GM04504 (cell line): ENCODE measurements at places on chromosomes 5 and 9.

- no peak for DNase-seq
These were observed 62.9 kb downstream of the SHB start for GRCh38 chr9:38006163-38006562.

- peak; percentile 51 for DNase-seq
These were observed 2.0 kb downstream of the GLIS3 start for GRCh38 chr9:4297786-4298254.

- DNase-seq = no peak
These were observed 289.9 kb upstream of the SMC2 start for GRCh38 chr9:103804077-103804735.

- no peak for DNase-seq
These were observed 27.3 kb downstream of the CARNMT1 start for GRCh38 chr9:75000835-75001234.

GRCh38 chr9:114107286-114108001 is 8.4 kb upstream of the KIF12 start:
- DNase-seq = no peak

- DNase-seq = no peak
These were observed 87.8 kb upstream of the SPRY4 start for GRCh38 chr5:142412581-142412980.

- DNase-seq = no peak
These were observed 114.2 kb downstream of the GAPVD1 start for GRCh38 chr9:125375820-125376219.

GRCh38 chr5:91130759-91131158 is 252.4 kb downstream of the ARRDC3 start:
- DNase-seq = no peak

- no peak for DNase-seq
These were observed 21.1 kb downstream of the AP3B1 start for GRCh38 chr5:78273436-78273835.

DNA sequence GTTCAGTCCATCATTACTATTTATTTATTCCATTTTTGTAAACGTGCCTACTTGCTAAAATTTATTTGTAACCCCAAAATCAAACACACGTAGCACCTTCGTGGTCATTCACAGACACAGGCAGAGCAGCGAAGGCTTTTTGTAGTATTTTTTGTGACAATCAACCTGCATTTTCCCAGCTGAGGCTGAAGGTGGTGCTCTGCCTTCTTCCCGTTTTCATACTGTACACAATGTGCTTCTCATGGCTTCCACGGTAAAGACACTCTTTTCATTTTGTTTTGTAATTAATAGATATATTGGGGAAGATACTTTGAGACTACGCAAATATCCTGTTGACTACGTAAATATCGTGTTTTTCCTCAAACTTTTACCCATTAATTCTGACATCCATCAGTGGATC is 19.4 kb downstream of the DAP start:
- DNase-seq = no peak

DNA sequence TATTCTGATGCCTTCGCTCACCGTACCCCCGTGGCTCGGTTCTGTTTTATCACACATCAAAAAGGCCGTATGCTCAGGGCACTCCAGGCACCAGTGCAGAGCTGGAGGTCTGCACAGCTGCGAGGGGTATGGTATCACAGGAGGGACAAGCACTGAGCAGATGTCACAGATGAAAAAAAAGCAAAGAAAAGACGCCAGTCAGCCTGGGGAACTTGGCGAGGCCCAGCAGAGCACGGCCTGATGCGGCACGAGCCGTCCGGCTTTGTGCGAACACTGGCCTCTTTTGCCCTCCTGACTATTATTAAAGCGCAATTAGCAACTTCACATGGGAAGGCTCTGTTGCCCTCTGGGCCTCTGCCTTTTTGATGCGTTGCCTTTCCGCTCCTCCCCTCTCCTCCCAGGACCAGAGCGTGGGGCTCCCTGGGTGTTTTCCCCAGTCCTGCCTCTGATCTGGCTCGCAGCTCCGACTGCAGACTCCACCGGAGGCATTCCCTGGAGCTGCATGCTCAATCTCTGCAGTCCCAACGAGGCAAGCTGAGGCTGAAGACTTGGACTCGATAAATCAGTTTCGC is 44.4 kb downstream of the AK8 start:
- DNase-seq = no peak

DNA sequence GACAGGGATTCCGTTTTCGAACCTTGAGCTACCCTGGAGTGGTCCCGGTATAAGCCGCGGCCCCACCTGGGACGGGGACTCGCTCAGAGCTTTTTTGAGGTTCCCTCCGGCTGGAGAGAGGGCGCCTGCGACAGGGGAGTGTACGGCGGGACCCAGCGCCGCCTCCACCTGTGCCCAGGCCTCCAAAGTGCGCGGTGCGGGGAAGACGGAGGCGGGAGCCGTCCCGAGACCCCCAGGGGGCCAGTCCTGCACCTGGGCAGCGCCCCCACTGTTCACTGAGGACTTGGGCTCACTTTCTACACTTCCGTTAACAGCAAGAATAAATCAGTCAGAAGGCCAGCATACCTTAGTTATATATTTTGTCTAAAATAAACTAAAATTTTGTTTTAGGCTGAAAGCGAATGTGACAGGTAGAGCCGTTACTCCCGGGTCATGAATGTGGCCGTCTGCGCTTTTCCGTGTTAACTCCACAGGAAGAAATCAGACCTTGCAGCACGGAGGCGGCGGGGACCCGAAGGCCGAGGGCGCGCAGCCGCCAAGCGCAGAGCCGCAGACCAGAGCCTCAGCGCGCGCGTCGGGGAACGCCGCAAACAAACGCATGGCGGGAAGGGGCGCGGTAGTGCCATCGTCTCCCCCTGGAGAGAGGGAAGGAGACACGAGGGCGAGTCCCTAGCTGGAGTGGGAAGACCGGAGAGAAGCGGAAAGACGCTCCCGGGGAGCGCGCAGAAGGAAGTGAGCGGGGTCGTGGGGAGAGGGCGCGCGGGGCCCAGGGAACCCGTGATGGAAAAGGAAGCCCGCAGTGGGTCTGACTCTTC is 14.1 kb downstream of the TRIM7 start:
- DNase-seq = no peak

DNA sequence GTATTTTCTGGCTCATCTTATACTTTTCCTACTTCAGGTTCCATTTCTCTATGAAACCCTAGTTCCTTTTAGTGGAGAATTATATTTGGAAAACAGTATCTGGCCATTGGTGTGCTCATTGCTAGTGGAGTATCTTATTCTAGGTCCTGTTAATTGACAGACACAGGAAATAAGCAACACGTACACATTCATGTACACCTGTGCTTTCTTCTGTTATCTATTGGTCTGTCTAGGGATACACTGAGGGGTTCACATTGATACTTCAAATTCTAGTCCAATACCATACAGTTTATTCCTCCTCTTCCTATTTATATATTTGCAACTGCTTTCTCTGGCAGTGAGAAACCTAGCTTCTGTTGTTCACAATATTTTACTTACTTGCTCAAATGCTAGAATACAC is 110.2 kb downstream of the FER start:
- no peak for DNase-seq

- no peak for DNase-seq
These were observed 2.2 kb downstream of the DNAJB5 start for GRCh38 chr9:34991607-34992375.

GRCh38 chr9:14025741-14026140 is 288.2 kb downstream of the NFIB start:
- no peak for DNase-seq

GRCh38 chr5:160769301-160769700 is 82.7 kb downstream of the ATP10B start:
- no peak for DNase-seq

GRCh38 chr9:2085716-2086115 is 70.6 kb downstream of the SMARCA2 start:
- peak; percentile 68 for DNase-seq

GRCh38 chr5:129125819-129126218 is 31.3 kb downstream of the ISOC1 start:
- DNase-seq = no peak

DNA sequence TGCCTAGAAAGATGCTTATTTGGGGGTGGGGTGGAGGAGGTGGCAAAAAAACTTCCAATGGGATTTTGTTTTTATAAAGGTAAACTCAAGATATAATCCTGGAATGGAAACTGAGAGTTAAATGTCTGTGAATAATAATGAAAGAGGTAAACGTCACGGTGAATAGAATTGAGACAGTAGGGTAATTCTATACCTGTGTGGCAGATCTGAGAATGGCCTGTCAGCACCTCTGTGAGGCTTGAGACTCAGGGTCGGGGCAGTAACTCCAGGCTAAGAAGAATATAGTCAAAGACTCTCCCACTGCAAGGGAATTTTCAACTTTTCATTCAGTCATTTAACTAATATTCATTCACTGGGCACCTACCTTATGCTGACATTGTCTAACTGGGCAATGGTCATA is 581.2 kb upstream of the ZNF608 start:
- DNase-seq = no peak

DNA sequence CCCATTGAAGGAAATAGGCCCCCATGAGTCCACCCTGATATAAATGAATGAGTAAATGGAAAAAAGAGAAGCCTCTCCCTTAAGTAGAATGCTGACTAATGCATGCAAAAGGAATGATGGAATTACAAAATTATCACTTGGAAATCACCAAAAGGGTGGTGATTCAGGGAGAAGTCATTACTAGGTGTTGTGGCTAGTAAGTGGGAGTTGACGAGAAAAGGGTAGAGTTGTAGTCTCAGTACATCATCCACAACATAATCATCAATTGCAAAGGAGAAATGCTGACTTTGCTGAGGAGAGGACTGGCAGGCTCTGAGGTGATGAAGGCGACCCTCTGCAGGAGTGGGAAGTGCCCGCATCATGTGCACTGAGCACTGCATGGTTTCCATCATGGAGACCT is 201.5 kb upstream of the S1PR3 start:
- no peak for DNase-seq

DNA sequence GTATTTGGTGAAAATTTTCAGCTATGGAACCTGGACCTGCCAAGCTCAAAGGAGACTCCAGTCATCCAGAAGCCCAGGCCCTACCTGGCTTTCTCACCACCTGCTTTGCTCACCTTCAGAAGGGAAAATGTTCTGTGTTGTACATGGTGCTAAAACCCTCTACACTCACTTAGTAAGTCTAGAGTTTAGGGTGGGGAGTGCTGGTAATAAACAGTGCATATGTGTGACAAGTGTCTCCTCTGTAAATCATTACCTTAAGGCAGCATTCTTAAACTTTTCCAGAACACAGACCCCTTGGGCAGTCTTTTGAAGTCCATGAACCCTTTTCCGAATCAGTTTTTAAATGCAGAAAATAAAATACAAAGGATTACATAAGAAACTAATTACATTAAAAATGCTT is 248.8 kb upstream of the PIK3R1 start:
- DNase-seq = no peak

DNA sequence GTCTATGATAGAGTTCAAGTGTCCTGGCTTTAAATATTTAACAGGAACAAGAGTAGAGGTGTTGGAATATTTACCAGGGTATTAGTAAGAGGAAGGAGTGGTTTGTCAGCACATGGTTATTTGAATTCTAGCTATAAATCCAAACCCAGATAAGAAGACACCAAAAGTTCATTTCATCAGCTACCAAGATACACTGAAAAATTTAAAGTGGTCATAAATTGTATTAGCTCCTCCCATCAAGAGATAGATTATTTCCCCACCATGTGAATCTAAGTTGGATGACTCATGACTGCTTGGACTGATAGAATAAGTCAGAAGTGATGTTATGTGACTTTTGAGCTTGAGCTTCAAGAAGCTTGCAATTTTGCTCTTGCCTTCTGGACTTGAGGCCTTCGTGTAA is 72.1 kb upstream of the GRAMD2B start:
- no peak for DNase-seq

- no peak for DNase-seq
These were observed 393.9 kb downstream of the PRELID2 start for GRCh38 chr5:145441228-145441627.

- no peak for DNase-seq
These were observed 399 bp upstream of the FBN2 start for GRCh38 chr5:128538250-128539037.

DNA sequence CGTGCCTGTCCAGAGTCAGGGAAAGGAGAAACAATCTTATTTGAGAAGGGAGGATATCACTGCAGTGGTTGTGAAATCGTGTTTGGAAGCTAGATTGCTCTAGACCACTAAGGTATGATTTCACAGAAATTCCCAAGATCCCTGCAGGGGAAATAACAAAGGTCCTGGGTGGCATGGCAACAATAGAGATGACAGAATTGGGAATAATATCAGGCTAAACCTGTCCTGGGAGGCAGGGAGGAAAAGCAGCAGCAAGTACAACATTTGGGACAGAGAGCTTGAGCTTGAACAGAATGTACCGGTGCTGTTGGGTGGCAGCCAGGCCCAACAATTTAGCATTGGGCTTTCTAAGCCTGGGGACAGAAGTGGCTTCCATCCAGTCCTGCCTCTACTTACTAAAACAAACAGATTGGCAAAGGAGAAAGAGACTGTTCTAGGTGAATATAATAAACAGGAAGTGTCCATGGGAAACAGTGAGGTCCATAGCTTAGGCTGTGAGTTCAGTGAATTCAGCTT is 17.0 kb upstream of the ARHGAP26 start:
- no peak for DNase-seq

DNA sequence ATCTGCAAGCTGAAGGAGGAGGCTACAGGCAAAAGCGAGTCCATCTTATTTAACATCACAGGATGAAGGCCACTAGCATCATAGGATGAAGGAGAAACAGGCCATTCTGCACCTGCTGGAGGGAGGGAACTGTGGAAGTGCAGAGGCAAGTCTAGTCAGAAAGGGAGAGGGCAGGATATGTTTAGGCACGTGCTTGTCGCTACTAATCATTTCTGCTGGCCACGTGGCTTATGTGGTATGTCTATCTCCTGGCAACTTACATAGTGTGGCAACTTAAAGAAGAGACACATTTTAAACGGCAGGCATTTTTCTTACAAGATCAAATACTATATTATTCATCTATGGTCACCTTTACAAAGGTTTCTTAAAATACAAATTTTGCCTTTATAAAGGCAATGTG is 74.0 kb downstream of the GNAQ start:
- no peak for DNase-seq

DNA sequence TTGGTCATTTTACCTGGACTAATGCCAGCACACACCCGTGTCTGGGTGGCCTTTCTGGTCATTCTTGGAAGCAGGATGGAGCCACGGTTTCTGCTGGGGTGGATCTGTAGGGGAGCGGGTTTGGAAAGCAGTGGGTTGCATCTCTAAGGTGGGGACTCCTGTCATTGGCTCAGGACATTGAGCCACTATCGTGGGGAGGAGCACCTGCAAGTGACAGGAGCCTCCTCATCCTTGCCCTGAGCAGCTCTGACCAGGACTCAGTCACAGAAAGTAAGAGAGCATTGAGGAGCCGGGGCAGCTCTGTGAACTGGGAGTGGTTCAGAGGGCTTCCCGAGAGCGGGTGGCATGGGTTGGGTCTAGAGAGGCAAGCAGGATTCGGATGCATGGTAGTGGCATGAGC is 3.7 kb downstream of the B4GALT7 start:
- no peak for DNase-seq

- no peak for DNase-seq
These were observed 66.2 kb upstream of the NEURL1B start for GRCh38 chr5:172574871-172575223.
